ENCODE measurements at places on chromosomes 5 and 9. TPM values are rescaled to one million over a fixed set of nuclear protein-coding genes. Genes with fewer than 3 reads are reported as not detected.
A peak's percentile ranks its signal among the peaks of the same experiment; 100 is the strongest.

DNA sequence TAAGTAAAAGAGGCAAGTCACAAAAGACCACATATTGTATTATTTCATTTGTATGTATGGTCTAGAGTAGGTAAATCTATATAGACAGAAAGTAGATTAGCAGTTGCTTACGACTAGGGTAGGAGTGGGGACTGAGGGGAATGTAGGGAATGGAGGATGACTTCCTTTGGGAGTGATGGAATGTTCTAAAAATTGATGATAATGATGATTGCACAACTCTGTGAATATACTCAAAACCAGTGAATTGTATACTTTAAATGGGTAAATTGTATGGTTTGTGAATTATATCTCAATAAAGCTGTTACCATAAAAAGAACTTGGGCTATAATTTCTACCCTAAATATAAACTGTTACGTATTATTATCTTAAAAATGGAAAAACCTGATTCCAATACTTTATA is 35.0 kb downstream of the ADAMTS6 start:
- no peaks in the 10 kb centered on the region for H3K36me3 ChIP-seq
- H3K4me3 ChIP-seq, result no peak overlapping the region
- DNase-seq, result no peak
- H3K27ac ChIP-seq, result no peak overlapping the region
- H3K27me3 ChIP-seq, result no peaks in the 10 kb centered on the region
- H3K4me1 ChIP-seq, result no peaks in the 10 kb centered on the region

DNA sequence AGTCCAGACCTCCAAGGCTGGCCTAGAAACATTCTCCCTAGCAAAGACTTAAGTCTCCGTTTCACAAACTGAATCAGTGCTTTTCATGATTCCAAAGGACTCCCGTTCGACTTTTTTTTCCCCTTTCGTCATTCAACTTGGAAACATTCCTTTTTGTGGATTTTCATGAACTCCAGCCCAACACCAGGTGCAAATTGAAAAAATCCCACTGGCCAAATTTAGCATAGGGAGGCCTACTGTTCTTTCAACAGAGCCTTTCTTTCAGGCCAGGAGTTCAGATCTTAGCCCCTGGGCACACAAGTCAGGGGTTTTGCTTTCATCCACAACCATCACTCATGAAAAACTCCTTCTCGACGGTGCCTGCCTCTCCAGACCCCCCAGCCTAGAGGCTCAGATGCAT is 285.3 kb downstream of the PIK3R1 start:
- DNase-seq, result no peak
- H3K4me1 ChIP-seq, result no peaks in the 10 kb centered on the region
- no peaks in the 10 kb centered on the region for H3K36me3 ChIP-seq
- no peaks in the 10 kb centered on the region for H3K27me3 ChIP-seq
- no peak overlapping the region for H3K27ac ChIP-seq
- no peak overlapping the region for H3K4me3 ChIP-seq

The TRIM7 gene
- 0.47 TPM for total RNA-seq

DNA sequence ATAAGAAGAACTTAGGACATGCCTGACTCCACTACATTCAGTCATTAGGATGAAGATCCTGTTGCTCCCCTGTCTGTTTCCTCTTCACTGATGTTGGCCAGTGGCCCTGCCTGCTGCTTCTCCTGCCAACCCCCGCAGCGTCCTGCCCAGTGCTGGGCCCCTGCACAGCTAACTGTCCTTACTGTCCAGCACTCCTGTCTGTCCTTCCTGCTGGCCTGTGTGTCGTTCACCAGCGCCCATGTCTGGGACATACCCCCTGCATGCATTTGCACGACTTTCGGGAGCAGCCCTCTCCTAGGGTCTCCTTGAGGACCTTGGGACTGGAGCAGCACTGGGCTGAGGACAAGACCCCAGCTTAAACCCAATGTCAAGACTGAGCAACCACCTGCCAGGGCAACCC is 547.6 kb downstream of the BNC2 start:
- no peak overlapping the region for H3K27ac ChIP-seq
- no peaks in the 10 kb centered on the region for H3K27me3 ChIP-seq
- no peaks in the 10 kb centered on the region for H3K4me1 ChIP-seq
- H3K36me3 ChIP-seq, result no peaks in the 10 kb centered on the region

The PCDHGB2 gene
- total RNA-seq, result 2.8 TPM

The OSMR gene
- 2.6 TPM for total RNA-seq

DNA sequence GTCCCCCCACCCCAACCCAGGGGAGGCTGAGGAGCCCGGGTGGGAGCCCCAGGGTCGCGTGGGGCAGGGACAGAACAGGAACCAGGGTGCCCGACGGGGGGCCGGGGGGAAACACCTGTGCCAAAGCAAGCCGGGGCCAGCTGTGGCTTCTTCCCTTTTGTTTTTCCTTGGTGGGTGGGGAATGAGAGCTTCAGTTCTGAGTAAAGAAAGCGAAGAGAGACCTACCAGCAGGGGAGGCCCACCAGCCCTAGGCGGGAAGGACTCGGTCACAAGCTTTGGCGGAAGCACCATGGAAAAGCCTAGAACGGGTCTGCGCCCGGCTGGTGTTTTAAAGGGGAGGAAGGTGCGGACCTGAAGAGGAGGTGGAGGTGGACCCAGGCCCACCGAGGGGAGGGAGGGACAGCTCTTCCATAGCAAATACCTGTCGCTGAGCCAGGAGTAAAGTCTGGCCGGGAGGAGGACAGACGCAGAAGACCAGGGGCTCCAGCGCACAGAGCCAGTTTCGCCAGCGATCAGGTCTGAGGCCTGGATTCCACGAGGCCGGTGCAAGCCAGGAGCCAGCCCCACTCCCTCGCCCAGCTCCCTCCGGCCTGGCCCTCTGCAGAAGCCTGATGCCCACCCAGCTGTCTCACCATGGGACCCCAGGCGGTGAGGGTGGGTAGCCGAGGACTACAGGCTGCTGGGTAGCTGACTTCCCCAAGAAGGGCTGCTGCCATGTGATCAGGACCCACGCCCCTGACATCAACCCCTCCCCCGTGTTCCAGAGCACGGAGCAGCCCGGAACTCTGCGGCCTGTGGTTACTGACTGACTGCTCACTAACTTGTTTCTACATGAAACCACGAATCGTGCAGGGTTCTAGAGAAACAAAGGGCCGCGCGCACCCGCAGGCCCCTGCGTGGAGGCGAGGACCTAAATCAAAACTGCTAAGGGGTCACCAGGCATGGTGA is 849 bp upstream of the MGAT1 start:
- H3K27ac ChIP-seq, result peak overlapping the region; percentile 51
- peaks cover 3% of the 10 kb centered on the region for H3K36me3 ChIP-seq
- H3K27me3 ChIP-seq, result no peaks in the 10 kb centered on the region
- DNase-seq, result no peak

The DDX4 gene
- not detected for total RNA-seq

DNA sequence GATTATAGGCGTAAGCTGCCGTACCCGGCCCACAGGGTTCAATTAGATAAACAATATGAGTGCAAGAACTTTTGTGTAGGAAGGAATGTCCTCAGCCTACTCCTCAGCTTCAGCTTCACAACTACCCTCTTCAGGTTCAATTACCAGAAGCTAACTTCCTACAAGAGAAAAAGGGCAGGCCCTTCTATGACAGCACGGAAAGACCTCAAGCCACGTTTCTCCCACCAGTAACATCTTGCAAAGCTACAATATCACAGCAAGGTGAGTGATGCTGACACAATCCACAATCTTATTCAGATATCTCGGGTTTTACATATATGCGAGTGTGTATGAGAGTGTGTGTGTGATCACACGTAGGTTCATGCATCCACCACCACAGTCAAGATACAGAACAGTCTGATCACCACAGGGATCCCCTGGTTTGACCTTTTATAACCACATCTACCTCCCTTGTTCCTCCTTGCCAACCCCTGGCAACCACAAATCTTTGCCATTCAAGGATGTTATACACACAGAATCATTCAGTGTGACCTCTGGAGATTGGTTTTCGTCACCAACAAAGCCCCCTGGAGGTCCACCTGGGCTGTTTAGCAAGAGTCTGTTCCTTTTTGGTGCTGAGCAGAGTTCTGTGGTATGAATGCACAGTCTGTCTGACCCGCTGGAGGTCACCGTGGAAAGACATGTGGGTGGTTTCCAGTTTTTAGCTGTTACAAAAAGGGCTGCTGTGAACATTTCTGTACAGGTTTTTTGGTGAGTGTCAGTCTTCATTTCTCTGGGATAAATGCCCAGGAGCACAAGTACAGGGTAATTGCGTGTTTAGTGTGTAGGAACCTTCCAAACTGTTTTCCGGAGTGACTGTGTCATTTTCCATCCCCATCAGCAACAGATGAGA is 38.2 kb downstream of the IPPK start:
- H3K27me3 ChIP-seq, result no peaks in the 10 kb centered on the region
- H3K36me3 ChIP-seq, result 0 out of 2 replicates have a peak, but pooled peaks cover 2% of the 10 kb centered on the region
- H3K4me3 ChIP-seq, result no peak overlapping the region
- H3K27ac ChIP-seq, result no peak overlapping the region

The TENT4A gene
- total RNA-seq, result 25.1 TPM

The SLC25A48 gene
- 1.8 TPM for total RNA-seq

- no peaks in the 10 kb centered on the region for H3K27me3 ChIP-seq
- no peak for DNase-seq
- H3K36me3 ChIP-seq, result no peaks in the 10 kb centered on the region
- no peak overlapping the region for H3K4me3 ChIP-seq
- H3K4me1 ChIP-seq, result no peaks in the 10 kb centered on the region
- no peak overlapping the region for H3K27ac ChIP-seq
Observed at GRCh38 chr9:711761-712553, 129.5 kb upstream of the DMRT1 start.

The GGTA1 gene
- total RNA-seq, result not detected

DNA sequence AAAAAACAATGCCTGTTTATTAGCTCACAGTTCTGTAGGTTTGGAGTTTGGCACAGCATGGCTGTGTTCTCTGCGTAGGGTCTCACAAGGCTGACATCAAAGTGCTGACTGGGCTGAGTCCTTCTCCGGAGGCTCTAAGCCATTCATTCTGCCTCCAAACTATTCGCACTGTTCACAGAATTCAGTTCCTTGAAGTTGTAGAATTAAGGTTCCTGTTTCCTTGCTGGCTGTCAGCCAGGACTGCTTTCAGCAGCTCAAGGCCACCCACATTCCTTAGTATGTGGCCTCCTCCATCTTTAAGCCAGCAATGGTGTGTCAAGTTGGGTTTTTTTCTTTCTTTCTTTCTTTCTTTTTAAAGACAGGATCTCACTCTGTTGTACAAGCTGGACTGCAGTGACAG is 161.9 kb downstream of the CDH6 start:
- H3K4me1 ChIP-seq, result no peaks in the 10 kb centered on the region
- H3K4me3 ChIP-seq, result no peak overlapping the region
- no peaks in the 10 kb centered on the region for H3K27me3 ChIP-seq
- no peak overlapping the region for H3K27ac ChIP-seq
- DNase-seq, result no peak

GRCh38 chr9:128225770-128226411 is 22.7 kb downstream of the DNM1 start:
- H3K4me1 ChIP-seq, result no peaks in the 10 kb centered on the region
- H3K4me3 ChIP-seq, result no peak overlapping the region
- 0 out of 2 replicates have a peak, but pooled peaks cover 2% of the 10 kb centered on the region for H3K36me3 ChIP-seq
- no peak overlapping the region for H3K27ac ChIP-seq

DNA sequence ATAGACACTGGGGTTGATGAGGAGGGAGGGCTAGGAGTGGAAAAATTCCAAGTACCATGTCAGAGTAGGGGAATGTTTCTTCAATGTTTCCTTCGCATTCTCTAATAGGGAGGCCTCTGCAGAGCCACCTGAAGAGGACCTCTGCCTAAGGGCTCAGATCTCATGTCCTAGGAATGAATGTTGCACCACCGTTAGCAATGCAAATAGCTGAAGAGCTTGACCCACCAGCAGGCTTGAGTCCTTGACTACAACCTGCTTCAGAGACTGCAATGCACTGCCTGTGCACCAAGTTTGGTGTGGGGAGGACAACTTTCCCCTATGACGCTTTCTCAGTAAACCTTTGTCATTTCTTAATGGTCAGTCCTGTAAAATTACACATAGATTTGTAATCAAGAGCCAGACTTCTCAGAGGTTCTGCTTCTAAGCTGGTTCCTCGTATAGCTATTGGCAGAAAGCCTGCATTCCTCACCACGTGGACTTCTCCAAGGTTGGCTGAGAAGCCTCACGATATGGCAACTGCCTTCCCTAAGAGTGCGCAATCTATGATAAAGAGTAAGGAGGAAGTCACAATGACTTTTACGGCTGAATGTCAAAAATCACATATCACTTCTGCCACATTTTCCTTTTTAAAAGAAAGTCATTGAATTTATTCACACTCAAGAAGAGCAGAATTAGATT is 600.7 kb upstream of the PTGER4 start:
- H3K4me3 ChIP-seq, result no peak overlapping the region
- no peaks in the 10 kb centered on the region for H3K36me3 ChIP-seq
- H3K4me1 ChIP-seq, result no peaks in the 10 kb centered on the region
- no peaks in the 10 kb centered on the region for H3K27me3 ChIP-seq
- no peak for DNase-seq

DNA sequence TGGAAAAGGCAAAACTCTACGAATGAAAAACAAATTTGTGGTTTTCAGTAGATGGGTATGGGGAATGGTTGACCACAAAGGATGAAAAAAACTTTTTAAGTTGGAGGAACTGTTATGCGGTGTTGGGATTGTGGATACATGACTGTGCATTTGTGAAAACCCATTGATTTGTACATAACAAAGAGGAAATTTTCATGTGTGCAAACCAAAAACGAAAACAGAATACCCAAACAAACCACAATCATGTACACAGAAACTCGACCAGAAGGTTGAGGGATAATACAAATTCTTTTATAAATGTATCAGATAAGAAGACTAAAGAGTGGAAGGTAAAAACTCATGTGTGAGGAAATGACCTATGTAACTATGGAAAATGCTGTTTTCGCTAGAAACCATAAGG is 1012.4 kb downstream of the CDH18 start:
- H3K4me1 ChIP-seq, result no peaks in the 10 kb centered on the region
- no peak for DNase-seq

DNA sequence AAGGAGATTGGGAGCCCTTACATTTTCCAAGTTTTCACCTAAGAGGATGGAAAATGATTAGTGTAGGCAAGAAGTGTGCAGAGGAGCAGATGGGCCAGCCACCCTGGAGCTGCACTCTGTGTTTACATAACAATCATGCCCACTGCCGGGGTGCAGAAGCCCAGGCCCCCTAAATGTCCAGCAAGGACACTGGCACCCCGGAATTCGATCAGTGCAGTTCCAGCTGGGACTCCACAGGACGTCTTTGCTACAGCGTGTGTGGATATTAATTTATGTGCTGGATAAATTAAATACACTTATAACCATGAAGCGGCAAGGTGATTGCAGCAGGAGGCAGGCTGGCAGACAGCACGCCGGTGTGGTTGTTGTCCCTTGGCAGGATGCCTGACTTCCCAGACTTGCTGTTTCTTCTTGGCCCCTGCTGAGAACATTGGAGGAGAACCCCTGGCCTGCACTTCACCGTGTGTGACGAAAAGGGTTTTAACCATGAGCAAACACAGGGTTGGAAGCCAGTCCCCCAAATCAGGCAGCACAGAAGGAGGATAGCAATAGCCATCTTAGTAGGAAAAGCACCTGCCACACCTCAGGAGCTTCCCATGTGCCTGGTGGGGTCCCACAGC is 73.7 kb downstream of the GADD45G start:
- H3K27me3 ChIP-seq, result peaks cover 6% of the 10 kb centered on the region
- DNase-seq, result no peak
- no peaks in the 10 kb centered on the region for H3K36me3 ChIP-seq

The LRRC70 gene
- total RNA-seq, result 0.17 TPM

Data from H1 (cell line).